Pons (tissue), 1 donor: ENCODE measurements at places on chromosomes 6 and 20.

- peak; percentile 20 for DNase-seq
Measured at GRCh38 chr20:6164421-6165341, 41.9 kb upstream of the FERMT1 start.

- no peak for DNase-seq
Measured at GRCh38 chr6:42022755-42023384, 27.5 kb upstream of the TAF8 start.

GRCh38 chr20:61433176-61433575 is 181.1 kb downstream of the CDH4 start:
- DNase-seq: no peak

GRCh38 chr6:26412228-26412627 is 10.2 kb downstream of the BTN3A1 start:
- DNase-seq: no peak

DNA sequence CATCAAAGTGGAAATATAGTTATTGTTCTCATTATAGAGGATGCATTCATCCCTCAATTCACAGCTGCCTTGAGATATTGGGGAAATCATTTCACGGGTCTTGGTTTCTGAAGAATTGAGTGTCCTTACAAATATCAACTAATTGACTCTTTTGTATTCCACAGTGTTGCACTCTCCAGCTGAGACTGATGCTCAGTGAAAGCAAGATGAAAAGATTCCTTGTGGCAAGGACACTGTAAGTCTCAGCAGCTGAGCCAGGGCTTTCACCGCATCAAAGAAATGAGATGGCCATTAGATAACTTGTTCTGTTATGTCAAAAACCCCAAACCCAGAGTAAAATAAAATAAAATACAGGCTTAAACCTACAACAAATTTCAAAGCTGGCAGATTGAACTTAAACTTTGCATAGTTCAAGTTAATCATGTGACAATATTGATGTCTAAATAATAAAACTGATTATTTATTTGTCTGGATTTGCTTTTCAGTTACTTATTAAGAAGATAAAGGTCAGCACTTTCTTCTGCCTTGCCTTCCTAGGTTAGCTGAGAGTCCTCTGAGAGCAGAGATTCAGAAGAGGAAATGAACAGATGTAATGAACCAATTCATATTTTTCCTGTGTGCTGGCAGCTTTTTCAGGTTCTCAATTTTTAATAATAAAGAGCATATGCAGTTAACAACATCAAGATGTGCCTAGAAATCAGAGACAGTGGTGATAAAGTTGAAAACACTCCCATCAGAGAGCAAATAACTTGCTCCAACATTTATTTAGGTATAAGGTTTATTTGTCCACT is 82.4 kb upstream of the SMLR1 start:
- peak; percentile 42 for DNase-seq

- DNase-seq: no peak
Measured at GRCh38 chr6:150323205-150323604, 45.6 kb upstream of the IYD start.

DNA sequence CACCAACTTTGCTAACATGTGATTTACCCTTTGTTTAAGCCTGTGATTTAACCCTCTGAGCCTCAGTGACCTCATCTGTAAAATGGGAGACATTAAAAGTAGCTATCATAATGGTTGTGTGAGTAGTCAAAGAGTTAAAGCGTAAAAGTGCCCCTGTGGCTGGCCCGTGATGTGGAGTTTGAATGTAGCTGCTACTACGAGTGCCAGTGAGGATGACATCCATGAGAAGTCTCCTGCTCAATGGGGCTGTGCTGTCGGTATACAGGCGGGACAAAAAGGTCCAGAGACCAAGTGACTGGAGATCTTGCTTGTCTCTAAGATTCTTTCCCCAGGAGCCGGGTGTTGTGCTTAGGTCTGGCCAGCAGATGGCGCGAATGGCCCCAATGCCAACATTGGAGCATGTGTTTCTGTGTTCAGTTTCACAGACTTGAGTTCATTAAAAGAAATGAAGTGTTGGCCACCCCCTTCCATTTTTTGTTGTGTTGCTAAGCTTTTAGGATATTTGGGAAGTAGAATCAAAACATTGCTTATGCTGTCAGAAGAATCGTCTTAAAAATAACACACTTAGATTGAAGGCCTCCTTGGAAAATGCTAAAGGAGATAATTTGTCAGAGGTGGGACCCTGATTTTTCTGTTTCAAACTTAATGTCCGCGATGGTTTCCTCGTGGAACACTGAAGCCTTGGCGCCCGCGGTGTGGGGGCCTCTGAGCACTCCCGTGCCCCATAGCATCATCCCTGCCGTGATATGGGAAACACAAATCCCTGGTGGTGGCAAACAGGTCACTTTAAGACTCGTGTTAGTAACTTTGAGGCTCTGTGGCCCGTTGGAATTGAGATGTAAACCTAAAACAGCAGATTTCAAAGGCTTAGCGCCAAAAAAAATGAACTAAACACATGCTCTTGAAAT is 9.3 kb upstream of the RBM38 start:
- DNase-seq: peak; percentile 82

GRCh38 chr6:148398244-148398643 is 55.6 kb downstream of the SASH1 start:
- DNase-seq: peak; percentile 91

- no peak for DNase-seq
Measured at GRCh38 chr6:90676516-90677300, 89.8 kb upstream of the MAP3K7 start.

DNA sequence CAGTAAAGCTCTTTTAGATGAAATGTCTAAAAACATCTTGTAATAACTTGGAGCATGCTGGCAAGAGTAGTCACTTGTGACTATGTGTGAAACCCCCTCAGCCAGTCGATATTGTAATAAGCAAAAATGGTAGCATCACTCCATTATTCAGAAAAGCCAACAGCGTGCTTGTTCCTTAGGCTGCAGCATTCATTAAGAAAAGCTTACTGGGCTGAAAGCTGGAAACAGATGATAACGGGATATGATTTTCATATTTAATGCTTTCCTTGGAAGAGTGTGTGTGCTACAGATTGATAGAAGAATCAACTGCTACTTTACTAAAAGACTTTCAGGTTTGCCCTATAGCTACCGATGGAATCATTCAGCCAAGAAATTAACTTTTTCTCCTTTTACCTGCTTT is 20.3 kb downstream of the KIZ start:
- no peak for DNase-seq

DNA sequence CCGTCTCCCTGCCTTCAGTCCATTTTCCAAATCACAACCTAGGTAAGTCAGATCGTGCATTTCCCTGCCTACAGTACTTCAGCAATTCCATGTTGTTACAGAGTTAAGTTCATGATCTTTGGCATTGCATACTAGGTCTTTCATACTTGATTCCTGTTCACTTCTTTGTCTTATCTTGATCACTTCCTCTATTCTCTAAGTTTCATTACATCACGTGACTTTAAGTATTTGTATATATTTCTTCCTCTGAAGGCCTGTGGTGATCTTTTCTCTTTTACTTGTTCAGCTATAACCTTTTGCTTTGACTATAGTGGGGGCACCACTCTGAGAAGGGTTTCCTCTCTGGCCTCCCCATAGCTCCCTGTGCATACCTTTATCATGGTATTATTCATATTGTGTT is 100.2 kb downstream of the TRMT11 start:
- DNase-seq: no peak

DNA sequence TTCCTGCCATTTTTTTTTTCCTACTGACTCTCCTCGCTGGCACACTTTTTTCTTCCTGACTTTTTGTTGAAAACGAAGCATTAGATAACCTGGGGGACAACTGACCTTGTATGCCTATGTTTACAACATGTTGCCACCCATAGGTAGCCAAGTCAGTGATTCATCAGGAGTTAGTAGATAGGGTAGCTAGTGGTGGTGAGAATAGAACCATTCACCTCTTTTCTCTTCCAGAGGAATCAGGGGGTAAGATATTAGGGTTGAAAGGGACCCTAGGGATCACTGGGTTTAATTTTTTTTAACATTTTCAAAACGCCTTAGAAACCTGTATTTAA is 427.9 kb upstream of the FLRT3 start:
- no peak for DNase-seq
